ENCODE measurements at places on chromosomes 6 and 20.

DNA sequence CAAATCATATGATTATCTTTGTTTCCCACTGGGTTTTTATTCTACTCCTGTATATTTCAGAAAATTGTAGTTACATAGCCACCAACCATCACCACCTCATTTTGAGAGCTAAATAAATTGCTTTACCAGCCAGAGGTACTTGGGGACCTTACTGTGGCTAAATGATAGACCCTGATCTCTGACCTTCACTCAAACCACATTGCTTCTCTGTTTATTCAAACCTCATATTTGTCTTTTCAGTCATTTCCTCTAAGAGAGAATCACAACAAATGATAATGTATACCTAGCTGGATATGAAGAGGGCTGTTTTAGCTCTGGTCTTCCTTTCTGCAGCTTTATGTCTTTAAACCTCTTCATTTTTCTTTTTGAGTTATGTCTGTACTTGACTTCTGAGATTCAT is 142.8 kb downstream of the ADGB start:
- no peak for DNase-seq

- DNase-seq = no peak
These were observed 9.3 kb downstream of the RRAGD start for GRCh38 chr6:89402776-89403175.

- DNase-seq = no peak
These were observed 93.7 kb downstream of the PSMB1 start for GRCh38 chr6:170459451-170459850.

- DNase-seq = no peak
These were observed 667.8 kb upstream of the GJE1 start for GRCh38 chr6:141464896-141465295.

- peak; percentile 74 for DNase-seq
These were observed at the start of gene MICB for GRCh38 chr6:31497531-31498476. TSS of gene MICB (plus strand) at chr6:31498145. CDS start at chr6:31498194, 49 bp downstream.

DNA sequence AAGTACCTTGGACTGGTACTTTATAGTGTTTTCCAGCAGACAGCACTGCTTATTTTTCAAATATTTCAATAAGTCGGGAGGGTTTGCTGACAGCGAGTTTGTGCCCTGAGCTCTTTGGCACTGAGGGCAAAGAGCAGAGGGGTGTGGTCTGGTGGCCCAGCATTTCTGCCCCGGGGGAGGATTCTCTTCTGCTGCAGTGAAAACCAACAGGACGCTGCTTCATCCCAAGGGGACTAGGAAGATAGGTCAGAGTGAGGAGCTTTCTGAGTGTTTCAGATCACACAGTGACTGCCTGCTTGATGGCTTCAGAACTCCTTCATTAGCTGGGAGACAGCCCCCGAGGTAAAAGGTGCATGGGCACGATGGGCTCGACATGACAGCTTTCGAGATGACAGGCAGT is 8.6 kb downstream of the ULBP2 start:
- DNase-seq = no peak

DNA sequence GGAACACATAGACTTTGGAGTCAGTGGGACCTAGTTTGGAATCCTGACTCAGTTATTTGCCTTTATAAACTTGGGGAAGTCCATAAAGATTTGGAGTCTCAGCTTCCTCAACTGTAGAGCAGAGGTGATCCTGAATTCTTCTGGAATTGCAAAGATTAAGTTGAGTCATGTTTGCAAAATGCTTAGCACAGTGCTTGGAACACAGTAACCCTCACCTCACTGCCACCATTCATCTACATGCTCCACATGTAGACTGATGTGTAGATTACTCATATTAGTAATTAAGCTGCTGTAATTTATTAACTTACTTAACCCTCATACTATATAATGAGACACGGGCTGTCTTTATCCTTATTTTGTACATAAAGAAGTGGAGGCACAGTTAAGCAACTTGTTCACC is 61.4 kb downstream of the LAMP5 start:
- no peak for DNase-seq

- DNase-seq = peak; percentile 57
These were observed 133.7 kb downstream of the MYO6 start for GRCh38 chr6:75882734-75883133.

- no peak for DNase-seq
These were observed 234.5 kb upstream of the MAN1A1 start for GRCh38 chr6:119584088-119584487.

DNA sequence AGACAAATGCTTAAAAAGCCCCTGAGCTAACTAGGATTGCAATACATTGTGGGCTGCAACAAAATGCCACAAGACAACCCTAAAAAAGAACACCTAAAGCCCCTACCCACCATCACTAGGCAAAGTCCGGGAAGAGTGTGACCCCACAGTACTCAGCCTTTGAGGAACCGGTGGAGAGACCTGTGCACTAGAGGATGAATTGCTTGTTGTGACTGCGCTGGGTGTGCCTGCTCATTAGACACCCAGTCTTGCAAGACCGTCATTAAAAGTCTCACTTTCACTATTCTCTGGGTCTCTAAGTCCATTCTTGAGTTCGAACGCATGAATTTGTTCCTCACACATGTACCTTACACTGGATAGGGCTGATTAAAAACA is 88.7 kb downstream of the JPH2 start:
- no peak for DNase-seq

DNA sequence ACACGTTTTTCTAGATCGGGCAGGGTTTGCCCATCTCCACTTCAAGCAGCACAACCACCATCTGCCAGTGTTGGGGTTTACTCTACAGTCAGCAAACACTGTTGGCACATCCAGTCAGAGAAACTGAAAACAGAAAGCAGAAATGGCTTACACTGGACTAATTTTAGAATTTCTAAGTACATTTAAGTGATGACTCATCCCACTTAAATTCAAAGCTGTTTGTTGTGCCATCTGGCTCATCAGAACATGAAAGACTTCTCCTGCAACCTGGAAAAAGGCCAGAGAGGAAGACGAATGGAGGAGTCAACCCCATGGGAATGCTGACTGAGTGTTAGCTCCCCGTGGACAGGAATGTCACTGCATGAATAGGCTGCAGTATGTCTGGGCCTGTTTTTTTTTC is 21.8 kb downstream of the FAM209B start:
- DNase-seq = peak; percentile 99

DNA sequence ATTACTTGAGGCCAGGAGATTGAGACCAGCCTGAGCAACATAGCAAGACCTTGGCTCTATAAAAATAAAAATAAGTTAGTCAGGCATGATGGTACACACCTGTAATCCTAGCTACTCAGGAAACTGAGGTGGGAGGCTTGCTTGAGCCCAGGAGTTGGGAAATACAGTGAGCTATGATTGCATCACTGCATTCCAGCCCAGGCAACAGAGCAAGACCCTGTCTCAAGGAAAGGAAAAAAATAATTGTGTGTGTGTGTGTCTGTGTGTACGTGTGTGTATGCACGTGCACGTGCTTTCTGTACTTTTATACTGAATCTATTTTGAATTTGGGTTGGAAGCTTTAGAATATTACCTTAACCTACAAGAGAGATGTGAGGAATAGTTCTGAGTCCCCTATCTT is 58.9 kb downstream of the KIZ start:
- DNase-seq = no peak

GRCh38 chr6:94584211-94584610 is 993.1 kb upstream of the MANEA start:
- no peak for DNase-seq

GRCh38 chr20:63442100-63442493 is 30.4 kb downstream of the KCNQ2 start:
- DNase-seq = peak; percentile 57

- peak; percentile 99 for DNase-seq
These were observed 36.5 kb upstream of the MLN start for GRCh38 chr6:33840048-33840926.

DNA sequence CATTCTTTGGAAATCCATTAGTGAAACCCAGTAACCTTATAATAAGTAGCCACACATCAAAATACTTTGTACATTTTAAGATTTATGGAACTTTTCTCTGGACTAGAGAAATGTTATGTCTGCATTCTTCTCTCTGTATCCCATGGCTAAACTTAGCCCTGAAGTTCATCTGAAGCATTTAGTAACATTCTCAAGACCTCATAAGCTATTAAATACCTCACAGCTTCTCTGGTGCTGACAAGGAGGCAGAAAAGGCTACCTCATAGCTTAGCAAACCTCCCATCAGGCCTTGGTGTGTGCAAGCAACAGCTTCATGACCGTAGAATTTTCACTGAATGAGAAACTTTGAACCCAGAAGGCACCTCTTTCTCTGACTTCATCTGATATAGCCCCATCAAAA is 38.9 kb upstream of the HDGFL1 start:
- DNase-seq = no peak

DNA sequence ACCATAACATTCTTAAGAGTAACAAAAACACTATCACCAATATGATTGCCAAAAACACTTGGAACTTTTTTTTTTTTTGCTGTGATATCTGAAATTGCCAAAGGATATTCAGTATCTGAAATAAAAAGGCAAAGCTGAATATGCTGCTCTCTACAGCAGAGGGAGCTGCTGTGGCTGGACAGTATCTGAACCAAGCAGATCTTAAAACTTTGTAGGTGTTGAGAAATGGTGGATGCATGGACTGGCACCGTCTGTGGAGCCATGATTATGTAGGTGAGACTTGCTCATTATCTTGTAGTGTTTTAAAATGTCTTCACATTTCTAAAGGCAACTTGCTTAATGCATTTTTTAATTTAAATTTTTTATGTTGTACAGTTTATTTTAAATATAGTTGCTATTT is 9.2 kb downstream of the PDCD2 start:
- no peak for DNase-seq

DNA sequence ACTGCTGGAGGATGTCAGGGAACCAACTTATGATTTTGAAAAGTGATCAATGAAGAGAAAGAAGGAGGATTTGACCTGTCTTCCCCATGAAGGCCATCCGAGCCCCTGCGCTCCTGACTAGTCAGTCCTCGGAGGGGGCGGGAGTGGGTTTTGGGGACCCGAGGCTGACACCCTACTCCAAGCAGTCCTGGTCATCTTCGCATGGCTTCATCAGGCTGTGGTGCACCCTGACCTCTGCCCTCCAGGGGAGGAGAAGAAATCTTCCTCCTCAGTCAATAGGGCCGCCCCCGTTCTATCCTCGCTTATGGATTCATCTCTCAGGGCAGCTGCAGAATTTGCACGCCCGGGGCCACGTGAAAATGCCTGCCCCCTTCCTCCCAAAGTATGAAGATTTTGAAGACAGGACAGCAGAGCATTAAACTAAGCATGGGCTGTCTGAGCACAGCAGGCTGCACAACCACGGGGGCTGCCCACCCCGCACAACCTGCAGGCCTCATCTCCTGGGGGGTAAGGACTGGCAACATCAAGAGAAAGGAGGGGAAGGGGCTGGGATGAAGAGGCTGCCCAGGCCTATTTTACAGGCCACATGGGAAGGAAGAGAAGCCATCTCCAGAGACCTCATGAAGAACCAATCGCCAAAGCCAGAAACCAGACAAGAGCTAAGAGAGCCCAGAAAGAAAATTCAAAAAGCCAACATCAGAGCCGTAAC is 138.1 kb upstream of the PHACTR3 start:
- DNase-seq = no peak

DNA sequence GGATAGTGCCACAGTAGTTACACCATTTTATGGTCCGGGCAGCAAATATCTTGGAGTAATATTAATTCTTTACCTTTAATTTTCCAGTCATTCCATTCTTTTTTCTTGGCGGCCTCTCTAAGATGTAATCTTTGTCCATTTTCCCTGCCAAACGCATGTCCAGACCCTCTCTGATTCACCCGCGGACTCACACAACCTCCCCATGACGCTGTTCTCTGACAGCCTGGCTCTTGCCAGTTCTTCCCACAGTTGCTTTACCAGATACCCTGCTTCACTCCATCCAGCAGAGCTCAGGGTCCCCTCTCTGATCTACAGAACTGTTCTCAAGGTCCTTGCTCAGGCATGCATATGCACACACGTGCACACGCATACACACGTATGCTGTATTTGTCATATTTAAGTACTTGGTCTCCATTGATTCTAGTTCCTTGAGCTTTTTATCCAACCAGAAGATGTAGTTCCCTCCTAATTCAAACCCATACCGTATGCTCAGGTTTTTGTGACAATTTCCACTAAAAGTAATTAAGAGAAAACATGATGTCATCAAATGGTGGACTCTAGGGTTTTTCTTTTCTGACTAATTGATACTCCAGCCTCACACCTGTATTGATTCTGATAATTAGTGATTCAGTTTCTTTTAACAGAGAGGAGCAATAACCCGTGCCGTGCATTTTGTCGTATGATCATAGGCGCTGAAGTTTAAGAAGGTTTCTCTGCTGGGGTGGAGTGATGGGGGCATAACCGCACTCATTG is 10.0 kb downstream of the BPHL start:
- DNase-seq = no peak

GRCh38 chr6:63716169-63716568 is 80.6 kb downstream of the PHF3 start:
- no peak for DNase-seq

GRCh38 chr20:62861726-62862336 is at the start of gene TCFL5:
TSS of gene TCFL5 (minus strand) at chr20:62861822. CDS start at chr20:62861670, 152 bp downstream.
- DNase-seq = peak; percentile 86

DNA sequence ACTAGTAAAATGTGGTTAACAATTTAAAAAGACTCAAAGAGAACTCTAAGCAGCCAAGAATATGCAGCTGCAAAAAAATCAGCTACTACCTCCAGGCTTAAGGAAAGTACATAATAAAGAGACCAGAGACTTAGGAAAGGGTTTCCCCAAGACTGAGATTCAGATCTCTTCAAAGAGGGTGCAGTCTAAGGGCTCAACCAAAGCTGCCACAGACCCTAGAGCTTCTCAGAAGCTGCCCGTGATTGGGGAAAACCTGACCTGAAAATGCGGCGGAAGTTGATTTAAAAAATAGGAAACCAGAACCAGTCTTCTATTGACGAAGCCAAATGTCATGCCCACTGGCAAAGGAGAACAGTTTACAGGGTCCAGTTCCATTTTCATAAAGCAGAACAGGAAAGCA is 516.8 kb upstream of the MARCKS start:
- DNase-seq = no peak

- no peak for DNase-seq
These were observed 17.0 kb upstream of the CD109 start for GRCh38 chr6:73679009-73679408.

- DNase-seq = no peak
These were observed 159.4 kb downstream of the IMPG1 start for GRCh38 chr6:75913040-75913439.

DNA sequence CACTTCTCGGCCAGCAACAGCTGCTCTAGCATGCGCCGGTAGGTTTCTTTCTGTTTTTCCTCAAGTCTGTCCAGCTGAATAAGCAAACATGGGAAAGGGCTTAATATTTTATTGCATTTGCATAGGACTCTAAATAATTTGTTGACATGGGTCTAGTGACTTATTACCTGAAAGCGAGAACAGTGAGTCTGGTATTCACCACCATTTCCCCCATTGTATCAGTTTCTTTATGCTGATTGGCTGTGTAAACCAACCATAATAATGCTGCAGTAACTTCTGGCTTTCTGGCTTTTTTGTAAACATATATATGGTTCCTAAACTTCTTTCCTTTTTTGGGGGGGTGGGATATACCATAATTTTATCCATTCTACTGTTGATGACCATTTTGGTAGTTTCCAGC is 69.1 kb upstream of the TMEM30A start:
- no peak for DNase-seq

GRCh38 chr6:84093441-84094435 is 60.2 kb downstream of the MRAP2 start:
- DNase-seq = no peak

- DNase-seq = no peak
These were observed 14.0 kb downstream of the PLAGL1 start for GRCh38 chr6:143993965-143994646.

All from COLO829 (cell line).